ENCODE measurements at places on chromosomes 7 and 10.

DNA sequence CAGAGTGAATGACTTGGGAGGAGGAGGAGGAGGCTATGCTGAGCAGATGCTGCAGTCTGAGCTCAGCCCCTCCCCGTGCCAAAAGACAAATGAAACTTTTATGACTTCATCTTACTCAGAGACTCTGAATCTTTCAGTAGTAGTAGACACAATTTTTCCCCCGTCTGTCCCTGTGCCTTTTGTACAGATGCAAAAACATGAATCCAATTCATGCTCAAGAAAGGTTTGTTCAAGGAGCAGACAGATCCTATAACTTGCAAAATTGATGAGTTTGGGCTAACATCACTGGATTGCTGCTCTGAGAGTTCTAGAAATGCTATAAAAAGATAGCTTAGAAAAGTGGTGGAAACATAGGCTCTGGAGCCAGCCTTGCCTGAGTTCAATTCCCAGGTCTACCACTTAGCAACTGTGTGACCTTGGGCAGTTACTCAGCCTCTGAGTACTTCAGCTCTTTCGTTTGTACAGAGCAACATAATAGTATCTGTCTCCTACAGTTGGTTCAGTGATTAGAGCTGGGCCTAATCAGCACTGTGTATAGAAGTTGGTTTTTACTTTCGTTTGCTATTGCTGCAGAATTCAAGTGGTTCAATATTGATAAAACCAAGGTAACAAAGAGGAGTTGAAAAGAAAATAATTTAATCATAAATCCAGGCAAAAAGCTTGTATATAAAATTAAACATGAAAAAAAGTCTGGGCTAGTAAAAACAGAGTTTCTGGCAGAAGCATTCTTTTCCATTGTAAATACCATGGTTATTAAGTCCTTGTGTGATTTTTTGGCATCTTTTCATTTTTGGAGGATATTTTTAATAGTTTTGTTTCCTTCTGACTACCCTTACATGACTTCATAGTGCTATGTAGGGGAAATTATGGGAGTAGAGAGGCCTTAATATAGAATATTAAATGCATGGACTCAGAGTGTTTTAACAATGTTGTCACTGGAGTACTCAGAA lies 174.2 kb upstream of the ZNF32 start:
- no peak for DNase-seq

- DNase-seq: no peak
Observed at GRCh38 chr10:132848951-132849545, 63.1 kb upstream of the NKX6-2 start.

- DNase-seq: no peak
Observed at GRCh38 chr7:47292832-47293309, 289.0 kb downstream of the TNS3 start.

DNA sequence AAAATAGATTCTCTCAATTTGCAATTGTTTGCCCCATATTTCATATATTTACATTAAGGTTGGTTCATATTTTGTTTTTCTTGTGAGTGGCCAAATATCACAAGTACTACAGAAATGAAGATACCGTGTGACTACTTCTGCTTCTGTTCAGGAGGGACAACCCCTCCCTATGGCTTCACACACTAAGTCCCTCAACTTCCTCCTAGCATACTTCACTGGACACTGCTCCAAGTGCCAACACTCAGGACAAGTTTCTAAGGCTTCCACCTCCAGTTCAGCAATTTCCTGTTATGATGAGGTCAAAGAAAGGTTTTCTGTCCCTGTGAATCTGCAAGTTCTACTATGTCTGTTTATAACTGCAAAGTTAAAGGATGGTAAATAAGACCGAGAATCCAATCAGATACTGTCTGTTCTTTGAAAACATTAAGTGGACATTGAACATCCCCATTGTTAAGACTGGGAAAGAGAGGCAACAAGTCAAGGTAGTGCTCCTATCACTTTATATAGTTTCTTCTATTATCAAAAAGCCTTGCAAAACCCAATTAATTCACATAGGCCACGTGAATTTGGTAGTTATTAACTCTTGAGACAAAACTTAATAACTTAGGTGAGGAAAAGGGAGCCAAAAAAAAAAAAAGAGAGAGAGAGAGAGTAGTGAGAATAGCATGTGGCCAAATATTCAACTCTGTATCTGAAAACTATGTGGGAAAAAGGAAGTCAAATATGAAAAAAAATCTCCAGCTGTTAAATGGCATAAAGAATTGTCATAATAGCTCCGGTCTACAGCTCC lies 81.3 kb upstream of the DKK1 start:
- no peak for DNase-seq

DNA sequence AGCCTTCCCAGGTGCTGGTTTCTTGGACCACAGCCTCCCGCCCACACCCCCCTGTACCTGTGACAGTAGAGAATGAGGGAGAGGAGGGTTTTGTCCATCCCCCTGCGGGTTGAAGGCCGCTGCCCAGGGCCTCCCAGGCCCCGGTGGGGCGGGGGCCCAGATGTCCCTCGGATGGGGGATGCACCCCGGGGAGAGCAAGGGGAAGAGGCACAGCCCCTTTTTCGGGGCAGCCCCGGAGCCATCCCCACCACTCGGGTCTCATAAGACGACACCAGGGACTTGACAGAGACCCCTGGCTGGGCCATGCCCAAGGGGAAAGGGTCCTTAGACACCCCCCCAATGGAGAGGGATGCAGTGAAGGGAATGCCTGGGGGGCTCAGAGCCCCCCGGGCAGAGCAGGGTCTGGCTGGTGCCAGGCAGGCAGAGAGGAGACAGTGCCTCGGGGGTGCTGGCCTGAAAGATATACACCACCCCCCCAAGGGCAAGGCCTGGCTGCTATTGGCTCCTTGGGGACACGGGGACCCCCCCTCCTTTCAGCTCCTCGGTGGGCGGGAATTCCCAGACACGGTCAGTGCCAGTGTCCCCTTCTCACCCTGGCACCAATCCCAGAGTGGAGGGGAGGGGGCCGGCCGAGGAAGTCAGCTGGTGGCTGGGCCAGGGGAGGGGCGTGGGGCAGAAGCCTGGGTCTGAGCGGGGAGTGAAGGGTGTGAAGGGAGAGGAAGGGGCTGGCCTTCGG lies 3.7 kb upstream of the SPACDR start:
- no peak for DNase-seq

Measured in stimulated activated CD8-positive, alpha-beta memory T cell treated with anti-CD3 and anti-CD28 coated beads, Interleukin-15, amount 100 ng/mL, for 48 hours (primary cell).